ENCODE measurements at places on chromosomes 2 and 18.

DNA sequence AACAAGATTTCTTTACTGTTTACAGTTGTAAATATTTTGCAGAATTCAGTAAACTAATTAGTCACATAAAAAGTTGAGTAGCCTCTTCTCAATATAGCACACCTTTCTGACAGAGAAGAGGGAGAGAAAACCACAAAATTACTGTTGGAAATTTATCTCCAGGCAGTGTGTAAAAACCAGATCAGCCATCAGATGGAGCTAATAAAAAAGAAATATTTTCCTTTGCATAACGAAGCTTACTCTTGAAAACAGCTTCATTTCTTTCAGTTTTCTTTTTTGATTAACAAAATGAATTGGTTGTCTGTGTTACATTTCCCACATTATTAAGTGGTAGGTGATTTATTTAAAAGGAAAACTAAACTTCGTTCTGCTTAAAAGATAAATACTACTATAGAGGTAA is 259.3 kb upstream of the KCNJ3 start:
- DNase-seq, result no peak

DNA sequence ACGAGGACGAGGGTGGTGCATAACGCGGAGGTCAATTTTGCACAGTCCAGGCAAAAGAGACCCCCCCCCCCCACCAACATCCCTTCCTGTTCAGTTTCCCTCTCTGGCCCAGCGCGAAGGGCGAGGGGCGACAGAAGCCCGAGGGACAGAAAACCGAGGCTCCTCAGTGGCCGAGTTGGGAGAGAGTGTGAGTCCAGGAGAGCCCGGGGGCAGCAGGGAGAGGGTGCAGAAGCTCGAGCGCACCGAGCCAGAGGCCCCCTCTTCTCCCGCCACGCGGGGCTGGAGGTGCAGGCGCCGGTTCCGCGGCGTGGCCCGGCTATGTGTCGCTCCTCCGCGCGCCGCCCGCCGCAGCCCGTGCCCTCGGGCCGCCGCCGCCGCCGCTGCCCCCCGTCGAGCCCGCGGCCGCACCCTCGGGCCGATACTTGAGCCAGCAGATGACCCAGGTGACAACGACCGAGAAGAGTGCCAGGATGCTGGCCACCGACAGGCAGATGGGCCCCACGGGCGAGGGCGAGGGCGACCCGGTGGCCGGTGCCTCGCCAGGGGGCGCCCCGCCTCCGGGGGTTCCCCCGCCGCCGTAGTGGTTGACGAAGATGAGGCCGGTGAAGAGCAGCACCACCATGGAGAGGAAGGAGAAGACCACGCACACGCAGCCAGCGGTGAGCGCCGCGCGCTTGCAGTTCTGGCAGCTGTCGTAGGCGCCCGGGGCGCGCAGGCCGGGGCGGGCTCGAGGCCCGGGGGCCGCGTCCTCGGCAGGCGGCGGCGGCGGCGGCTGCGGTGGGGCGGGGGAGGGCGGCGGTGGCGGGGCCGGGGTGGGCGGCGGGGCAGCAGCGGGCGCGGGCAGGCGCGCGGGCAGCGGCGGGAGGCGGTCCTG is 20.2 kb upstream of the PAX3 start:
- peak; percentile 54 for DNase-seq

- DNase-seq, result no peak
Measured at GRCh38 chr2:23595601-23596251, 210.7 kb downstream of the KLHL29 start.

GRCh38 chr2:99868260-99868659 is 274.1 kb downstream of the AFF3 start:
- no peak for DNase-seq

DNA sequence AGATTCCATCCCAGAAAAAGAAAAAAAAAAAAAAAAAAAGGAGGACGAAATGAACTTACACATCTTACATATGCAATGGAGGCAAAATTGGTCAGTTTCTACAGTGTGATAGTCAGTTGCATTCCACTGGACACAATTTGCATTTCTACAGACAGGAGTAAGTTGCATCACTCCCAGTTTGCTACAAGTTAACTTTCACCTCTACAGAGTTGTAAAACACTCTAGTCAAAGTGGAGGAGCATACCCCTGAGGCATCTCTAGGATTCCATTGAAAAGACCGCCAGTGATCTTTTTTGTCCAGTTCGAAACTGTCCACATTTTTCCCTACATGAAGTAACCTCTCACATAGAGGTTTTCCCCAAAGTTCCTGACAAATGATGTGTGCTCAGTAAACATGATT is 202.8 kb downstream of the VAPA start:
- DNase-seq, result no peak

GRCh38 chr18:55425698-55426097 is 162.3 kb downstream of the TCF4 start:
- no peak for DNase-seq

DNA sequence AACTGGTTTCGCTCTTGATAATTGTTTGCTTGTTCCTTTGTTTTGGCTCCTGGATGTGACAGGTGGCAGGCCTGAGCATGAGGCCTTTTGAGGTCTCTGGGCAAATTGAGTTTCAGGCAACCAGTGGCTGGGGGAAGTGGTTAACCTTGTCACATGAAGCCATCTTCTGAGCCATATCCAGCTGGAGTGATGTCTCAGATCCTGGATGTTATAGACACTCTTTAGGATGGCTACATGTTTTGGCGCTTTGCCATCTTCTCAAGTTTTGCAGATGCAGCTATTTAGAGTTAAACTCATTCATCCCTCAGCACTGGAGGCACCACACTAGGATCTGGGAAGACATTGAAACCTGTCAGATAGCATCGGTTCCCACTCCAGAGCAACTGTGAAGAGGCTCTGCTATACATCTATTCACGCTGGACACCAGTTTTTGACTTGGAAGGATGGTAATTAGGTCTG is 25.3 kb upstream of the TACR1 start:
- no peak for DNase-seq

- DNase-seq, result peak; percentile 26
Measured at GRCh38 chr2:5915881-5916310, 223.7 kb downstream of the SOX11 start.

- DNase-seq, result no peak
Measured at GRCh38 chr18:54150226-54150625, 74.2 kb downstream of the MBD2 start.

GRCh38 chr2:74399785-74400184 is 19.7 kb upstream of the DCTN1 start:
- DNase-seq, result peak; percentile 40

GRCh38 chr18:68703326-68703725 is 11.6 kb downstream of the TMX3 start:
- no peak for DNase-seq

- DNase-seq, result no peak
Measured at GRCh38 chr2:205511641-205512040, 170.7 kb upstream of the NRP2 start.

DNA sequence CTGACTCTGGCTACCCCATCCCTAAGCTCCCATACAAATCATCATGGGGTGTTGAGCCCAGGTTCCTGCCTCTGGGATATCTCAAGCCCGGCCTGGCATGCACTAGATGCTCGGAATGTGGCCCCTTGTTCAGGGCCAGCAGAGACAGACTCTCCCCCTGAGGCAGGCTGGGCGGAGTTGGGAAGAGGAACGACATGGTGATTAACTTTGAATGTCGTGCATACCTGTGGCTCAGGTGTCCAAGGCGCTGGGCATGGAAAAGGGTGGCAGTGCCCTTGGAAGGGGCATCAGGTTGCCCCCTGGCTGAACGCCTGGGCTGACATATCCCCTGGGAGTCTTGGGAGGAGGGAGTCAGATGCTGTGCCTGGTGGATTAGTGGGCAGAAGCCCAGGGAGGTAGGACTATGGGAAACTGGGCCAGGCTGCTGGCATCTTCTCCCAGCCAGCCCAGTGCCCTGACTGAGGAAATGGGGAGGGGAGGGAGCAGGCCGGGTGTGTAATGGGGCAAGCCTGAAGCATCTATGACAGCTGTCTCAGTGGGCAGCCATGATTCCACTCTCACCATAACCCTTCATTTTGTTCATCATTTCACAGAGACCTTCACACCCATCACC is 57.8 kb upstream of the OTOF start:
- DNase-seq, result no peak

DNA sequence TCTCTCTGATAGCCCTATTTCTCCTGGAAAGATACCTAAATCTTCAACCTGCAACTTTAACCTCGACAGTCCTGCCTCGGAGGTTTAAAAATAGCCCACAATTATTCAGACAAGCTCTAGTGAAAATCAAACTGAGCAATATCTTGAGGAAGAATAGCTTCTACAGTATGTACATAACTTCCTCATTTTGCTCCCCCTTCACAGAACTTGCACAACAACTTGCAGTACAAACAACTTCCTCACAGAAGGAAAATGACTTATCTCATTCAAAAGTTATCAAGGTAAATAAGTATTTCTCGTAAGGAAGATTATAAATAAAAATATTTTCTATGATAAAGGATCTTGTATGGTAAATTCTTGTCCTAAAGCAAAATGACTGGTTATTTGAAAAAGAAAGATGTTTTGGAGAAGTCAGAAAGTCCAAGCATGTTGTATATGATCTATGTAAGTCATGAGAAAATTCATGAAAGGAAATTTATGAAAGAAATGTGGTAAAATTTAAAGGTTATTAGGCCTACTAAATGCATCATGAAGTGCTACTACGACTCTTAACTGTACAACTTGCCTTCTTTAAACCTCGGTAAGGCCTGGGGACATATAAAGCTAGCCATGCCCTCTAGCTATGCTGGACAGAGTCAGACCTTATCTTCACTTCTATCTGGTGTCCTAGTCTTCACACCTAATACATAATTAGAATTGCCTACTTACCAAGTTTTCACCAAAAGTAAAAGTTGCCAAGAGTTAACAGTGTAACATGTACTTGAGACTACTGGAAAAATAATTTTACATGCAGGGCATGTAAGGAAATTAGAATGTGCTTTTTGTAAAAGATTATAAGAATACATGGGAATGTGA is 394.5 kb downstream of the DLGAP1 start:
- DNase-seq, result no peak

GRCh38 chr2:177550264-177551200 is 158.0 kb downstream of the AGPS start:
- no peak for DNase-seq

DNA sequence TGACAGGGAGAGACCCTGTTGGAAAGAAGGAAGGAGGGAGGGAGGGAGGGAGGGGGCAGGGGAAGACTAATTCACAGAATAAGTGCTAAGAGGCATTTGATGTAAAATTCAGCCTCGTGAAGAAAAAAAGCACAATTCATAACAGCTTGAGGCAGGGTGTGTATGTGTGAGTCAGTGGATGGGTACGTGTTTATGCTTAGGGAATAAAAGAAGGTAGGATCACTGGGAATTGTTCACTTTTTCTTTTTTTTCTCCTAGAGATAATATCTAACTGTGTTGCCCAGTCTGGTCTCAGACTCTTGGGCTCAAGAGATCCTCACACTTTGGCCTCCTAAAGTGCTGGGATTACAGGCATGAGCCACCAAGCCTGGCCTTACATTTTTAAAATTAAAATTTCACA is 39.2 kb downstream of the WDR33 start:
- no peak for DNase-seq

- no peak for DNase-seq
Measured at GRCh38 chr2:206521612-206522011, 78.3 kb downstream of the ADAM23 start.

GRCh38 chr2:212489719-212490346 is 48.8 kb downstream of the ERBB4 start:
- no peak for DNase-seq

GRCh38 chr18:48991319-48991660 is 40.5 kb upstream of the SMAD7 start:
- no peak for DNase-seq

Measured in HEK293T (cell line).